ENCODE measurements at places on chromosomes 5 and 9.

DNA sequence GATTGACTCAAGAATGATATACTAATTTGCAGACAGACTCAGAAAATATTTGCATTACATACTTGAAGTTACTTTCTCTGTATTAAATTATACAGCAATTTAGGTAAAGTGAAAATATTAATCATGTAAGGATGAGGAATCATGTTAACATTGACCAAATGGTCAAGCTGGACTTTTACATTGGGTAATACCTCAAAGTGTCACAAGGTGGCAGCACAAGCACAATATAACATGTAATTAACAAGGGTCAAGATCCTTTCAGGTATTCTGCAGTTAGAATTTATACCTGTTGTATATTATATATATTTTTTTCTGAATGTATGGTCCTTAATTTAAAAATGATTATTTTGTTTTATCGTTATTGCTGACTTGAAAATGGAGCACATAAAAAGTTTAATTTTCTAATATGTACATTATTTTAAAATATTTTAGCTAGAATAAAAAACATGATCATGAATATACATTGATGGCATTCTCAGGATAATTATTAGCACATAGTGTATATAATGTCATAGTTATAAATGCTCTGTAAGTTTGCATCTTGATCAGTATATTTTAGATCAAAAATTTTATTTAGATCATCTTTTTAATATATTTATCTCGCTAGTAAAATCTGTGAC, 8.6 kb downstream of the HAPLN1 start:
- no peak for DNase-seq

- no peak for DNase-seq
Measured at GRCh38 chr9:133352635-133353340, 3.5 kb downstream of the SURF1 start.

DNA sequence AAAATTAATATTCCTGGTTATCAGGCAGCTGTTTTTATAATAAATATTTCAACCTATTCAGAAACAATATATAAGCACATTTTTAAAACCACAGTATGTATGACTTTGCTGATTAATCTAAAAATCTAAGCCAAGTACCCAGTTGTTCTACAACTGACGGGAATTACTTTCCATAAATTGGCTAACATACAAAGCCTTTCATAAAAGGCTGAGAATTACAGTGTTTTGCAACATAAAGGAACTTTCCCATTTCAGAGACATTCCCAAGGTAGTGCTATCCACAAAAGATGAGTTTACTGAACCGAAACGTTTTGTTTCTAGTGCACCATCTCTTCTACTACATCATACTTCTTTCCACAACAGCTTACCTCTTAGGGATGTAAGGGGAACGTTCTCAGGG, 7.2 kb downstream of the RNF145 start:
- DNase-seq, result no peak

DNA sequence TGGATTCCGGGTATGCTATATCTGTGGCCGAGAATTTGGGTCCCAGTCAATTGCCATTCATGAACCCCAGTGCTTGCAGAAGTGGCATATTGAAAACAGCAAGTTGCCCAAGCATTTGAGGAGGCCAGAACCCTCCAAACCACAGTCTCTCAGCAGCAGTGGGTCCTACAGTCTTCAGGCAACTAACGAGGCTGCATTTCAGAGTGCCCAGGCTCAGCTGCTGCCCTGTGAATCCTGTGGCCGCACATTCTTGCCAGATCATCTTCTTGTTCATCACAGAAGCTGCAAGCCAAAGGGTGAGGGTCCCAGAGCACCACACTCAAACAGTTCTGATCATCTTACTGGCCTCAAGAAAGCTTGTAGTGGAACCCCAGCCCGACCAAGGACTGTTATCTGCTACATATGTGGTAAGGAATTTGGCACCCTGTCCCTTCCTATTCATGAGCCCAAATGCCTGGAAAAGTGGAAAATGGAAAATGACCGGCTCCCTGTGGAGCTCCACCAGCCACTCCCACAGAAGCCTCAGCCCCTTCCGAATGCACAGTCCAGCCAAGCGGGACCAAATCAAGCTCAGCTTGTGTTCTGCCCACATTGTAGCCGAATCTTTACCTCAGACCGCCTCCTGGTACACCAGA, 23.0 kb downstream of the ZNF474 start:
- no peak for DNase-seq

- DNase-seq, result no peak
Measured at GRCh38 chr9:94792511-94792910, 66.0 kb downstream of the AOPEP start.

GRCh38 chr5:170732685-170733084, 50.8 kb upstream of the GABRP start:
- no peak for DNase-seq
